ENCODE measurements at places on chromosomes 5 and 9.
A peak's percentile ranks its signal among the peaks of the same experiment; 100 is the strongest.

DNA sequence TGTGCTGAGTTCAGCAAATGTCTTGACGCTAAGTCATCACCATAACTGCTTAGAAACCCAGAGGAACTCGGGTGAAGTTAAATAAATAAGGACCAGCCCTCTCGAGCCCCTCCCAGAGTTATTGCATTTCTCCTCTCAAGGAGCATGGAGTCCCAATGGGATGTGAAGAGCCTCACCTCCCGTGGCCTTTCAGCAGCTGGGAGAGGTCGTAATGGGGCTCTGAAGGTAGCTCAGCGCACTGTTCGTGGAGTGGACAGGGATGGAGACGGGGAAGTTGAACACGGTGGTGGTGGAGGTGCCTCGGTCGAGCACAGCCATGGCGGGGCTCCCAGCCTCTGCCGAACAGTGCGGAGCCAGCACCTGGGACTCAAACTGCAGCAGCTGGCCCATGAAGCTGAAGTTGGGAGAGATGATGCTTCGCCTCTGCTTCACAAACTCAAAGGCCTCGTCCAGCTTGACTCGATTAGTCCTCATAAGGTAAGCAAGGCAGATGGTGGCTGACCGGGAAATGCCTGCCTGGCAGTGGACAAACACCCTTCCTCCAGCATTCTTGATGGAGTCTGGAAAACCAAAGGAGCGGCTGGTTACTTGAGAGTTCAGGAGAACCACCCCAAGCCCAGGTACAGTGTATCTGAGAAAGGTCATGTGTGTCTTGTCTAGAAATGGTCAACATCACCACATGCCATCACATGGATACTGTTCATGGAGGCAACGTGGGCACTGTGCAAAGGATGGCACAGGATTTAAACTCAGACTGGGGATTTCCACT, 2.2 kb downstream of the DUSP1 start:
- H3K27ac ChIP-seq: no peak overlapping the region
- H3K4me1 ChIP-seq: peaks cover 21% of the 10 kb centered on the region
- no peaks in the 10 kb centered on the region for H3K27me3 ChIP-seq
- peaks cover 31% of the 10 kb centered on the region for H3K36me3 ChIP-seq
- peak overlapping the region; percentile 91 for H3K4me3 ChIP-seq

DNA sequence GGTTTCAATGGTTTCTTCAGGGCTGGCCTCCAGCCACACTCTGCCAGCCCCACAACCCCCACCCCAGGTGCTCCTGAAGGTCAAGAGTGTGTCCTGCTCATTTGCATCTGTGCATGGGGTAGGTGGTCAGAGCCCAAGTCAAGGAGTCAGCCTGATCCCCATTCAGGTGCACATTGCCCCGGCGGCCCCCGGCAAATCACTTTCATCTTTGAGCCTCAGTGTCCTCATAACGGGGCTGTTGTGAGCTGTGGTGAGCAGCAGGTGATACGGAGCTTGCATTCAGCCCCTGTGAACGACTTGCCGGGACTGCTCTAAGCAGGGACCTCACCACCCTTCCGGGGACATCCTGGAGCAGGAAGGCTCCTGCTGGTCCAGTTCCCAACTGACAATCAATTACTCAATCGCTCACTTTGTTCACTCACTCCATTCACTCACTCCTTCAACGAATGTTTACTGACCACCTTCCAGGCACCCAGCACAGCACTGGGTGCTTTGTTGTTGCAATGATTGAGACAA, 93.2 kb upstream of the CPEB4 start:
- H3K4me1 ChIP-seq: no peaks in the 10 kb centered on the region
- H3K36me3 ChIP-seq: no peaks in the 10 kb centered on the region
- no peaks in the 10 kb centered on the region for H3K27me3 ChIP-seq
- peak overlapping the region; percentile 35 for H3K4me3 ChIP-seq
- DNase-seq: no peak
- H3K27ac ChIP-seq: no peak overlapping the region

- peaks cover 77% of the 10 kb centered on the region for H3K27me3 ChIP-seq
- no peak overlapping the region for H3K4me3 ChIP-seq
- H3K4me1 ChIP-seq: no peaks in the 10 kb centered on the region
- no peak overlapping the region for H3K27ac ChIP-seq
- DNase-seq: no peak
- no peaks in the 10 kb centered on the region for H3K36me3 ChIP-seq
These were observed 31.6 kb upstream of the PITX1 start for GRCh38 chr5:135065306-135066265.

GRCh38 chr5:174195517-174195916, 150.0 kb downstream of the NSG2 start:
- no peaks in the 10 kb centered on the region for H3K27me3 ChIP-seq
- no peak overlapping the region for H3K27ac ChIP-seq
- no peak overlapping the region for H3K4me3 ChIP-seq
- H3K4me1 ChIP-seq: peaks cover 6% of the 10 kb centered on the region

DNA sequence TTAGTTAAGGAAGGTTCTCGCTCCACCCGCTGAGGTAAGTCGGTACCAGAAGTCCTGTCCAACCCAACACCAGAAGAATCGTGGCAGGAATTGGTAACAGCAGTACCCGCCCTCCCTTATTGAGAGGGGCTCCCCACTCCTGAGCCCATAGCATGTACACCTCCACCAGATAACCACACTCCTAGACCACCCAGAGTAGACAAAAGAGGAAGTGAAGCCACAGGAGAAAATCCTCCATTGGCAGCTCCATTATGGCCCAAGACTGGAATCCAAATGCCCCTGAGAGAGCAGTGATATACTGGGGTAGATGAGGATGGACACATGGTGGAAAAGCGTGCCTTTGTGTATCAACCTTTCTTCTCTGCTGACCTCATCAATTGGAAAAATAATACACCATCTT, 106.1 kb upstream of the EPB41L4A start:
- H3K27me3 ChIP-seq: no peaks in the 10 kb centered on the region
- no peak for DNase-seq
- H3K36me3 ChIP-seq: no peaks in the 10 kb centered on the region
- no peak overlapping the region for H3K4me3 ChIP-seq
- no peak overlapping the region for H3K27ac ChIP-seq
- no peaks in the 10 kb centered on the region for H3K4me1 ChIP-seq

DNA sequence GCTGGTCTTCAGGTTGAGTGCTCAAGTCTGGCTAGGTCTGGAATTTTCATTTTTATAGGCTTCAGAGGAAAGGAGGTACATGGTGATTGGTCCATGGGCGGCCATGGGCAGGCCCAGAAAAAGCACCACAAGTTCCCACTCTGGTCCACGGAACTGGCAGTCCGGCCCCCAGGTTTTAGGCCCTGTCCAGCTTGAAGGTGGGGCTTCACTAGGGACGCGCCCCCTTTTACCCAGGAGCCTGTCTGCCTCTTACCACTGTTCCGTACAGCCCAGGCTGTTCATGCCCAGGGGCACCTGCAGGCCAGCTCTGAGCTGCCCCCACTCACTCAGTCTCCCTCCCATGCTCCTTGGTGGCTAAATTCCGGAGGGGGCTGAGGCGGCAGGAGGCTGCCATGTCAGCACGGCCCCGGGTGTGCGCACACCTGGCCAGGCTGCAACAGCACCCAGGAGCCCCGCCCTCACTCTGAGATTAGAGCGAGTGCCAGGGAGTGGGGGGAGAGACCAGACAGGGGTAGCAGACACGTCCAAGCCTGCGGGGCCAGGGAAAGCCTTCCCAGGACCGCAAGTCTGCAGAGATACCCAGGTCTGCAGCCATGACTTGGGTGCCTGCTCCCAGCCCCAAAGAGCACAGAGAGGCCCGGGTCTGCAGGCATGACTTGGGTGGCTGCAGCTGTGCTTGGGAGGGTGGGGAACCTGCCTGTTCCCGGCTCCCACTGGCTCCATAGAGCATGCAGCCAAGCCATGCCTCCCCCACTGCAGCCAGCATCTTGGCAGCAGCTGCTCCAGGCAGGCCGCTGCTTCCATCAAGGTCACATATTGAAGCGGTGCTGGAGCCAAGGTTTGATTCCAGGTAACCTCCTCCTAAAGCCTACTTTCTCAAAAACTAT, 390.2 kb upstream of the SGCD start:
- H3K4me3 ChIP-seq: no peak overlapping the region
- H3K4me1 ChIP-seq: no peaks in the 10 kb centered on the region
- no peak overlapping the region for H3K27ac ChIP-seq
- no peak for DNase-seq

GRCh38 chr5:169507051-169507450, 76.5 kb upstream of the SPDL1 start:
- H3K4me3 ChIP-seq: no peak overlapping the region
- no peaks in the 10 kb centered on the region for H3K4me1 ChIP-seq
- H3K27me3 ChIP-seq: no peaks in the 10 kb centered on the region

- H3K4me3 ChIP-seq: no peak overlapping the region
- H3K27me3 ChIP-seq: peaks cover 4% of the 10 kb centered on the region
- no peaks in the 10 kb centered on the region for H3K4me1 ChIP-seq
- no peaks in the 10 kb centered on the region for H3K36me3 ChIP-seq
These were observed 105.6 kb downstream of the TENT4A start for GRCh38 chr5:6818594-6819511.

GRCh38 chr9:87656485-87656884, 69.4 kb upstream of the CTSL start:
- H3K4me3 ChIP-seq: no peak overlapping the region
- no peak for DNase-seq
- no peak overlapping the region for H3K27ac ChIP-seq
- peaks cover 76% of the 10 kb centered on the region for H3K36me3 ChIP-seq
- H3K27me3 ChIP-seq: no peaks in the 10 kb centered on the region
- H3K4me1 ChIP-seq: peaks cover 1% of the 10 kb centered on the region

DNA sequence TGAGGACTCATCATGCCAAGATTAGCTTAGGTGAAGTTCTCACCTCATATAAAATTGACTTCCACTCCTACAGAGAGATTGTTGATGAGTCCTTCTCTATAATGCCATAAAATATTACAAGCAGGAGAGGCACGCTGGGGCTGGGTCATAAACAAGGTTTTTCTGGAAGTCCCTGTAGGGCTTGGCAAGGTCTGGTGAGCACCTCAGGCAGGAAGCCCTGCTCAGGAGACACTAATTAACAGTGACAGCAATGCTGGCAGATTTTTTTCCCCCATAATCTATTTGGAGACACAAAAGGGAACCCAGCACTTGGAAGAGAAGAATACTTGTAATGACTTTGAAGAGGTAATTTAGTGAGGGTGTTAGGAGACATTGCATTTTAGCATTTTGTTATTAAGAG, 118.7 kb downstream of the DIRAS2 start:
- H3K4me3 ChIP-seq: no peak overlapping the region
- peaks cover 1% of the 10 kb centered on the region for H3K4me1 ChIP-seq
- H3K36me3 ChIP-seq: no peaks in the 10 kb centered on the region
- H3K27me3 ChIP-seq: no peaks in the 10 kb centered on the region

DNA sequence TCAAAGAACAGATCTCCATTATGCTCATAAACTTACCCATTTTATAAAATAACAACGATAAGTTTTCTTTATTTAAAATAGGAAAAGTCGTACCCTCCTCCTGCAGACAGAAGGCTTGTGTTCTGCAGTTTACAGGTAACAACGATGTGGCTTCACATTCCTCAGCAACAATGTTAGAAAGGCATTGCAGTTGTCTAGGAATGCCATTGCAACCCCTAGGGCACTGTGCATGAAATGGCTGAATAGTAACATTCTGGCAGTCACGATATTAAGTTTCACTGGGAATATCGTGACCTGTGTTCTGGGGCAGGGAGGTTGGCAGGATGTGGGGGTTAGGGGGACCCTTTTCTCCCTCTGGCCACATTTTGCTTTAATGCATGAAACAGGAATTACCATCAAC, 331.9 kb downstream of the DEPDC1B start:
- H3K4me3 ChIP-seq: no peak overlapping the region
- DNase-seq: no peak
- H3K27ac ChIP-seq: no peak overlapping the region

GRCh38 chr9:110016340-110016739, 191.6 kb downstream of the C9orf152 start:
- no peaks in the 10 kb centered on the region for H3K36me3 ChIP-seq
- H3K27me3 ChIP-seq: no peaks in the 10 kb centered on the region
- DNase-seq: no peak

GRCh38 chr9:138043411-138044345, 166.1 kb downstream of the CACNA1B start:
- H3K27me3 ChIP-seq: no peaks in the 10 kb centered on the region
- H3K4me3 ChIP-seq: peak overlapping the region; percentile 2
- no peak for DNase-seq
- H3K4me1 ChIP-seq: no peaks in the 10 kb centered on the region
- no peak overlapping the region for H3K27ac ChIP-seq

- no peaks in the 10 kb centered on the region for H3K27me3 ChIP-seq
- H3K36me3 ChIP-seq: no peaks in the 10 kb centered on the region
- H3K4me3 ChIP-seq: no peak overlapping the region
These were observed 36.7 kb upstream of the KCNIP1 start for GRCh38 chr5:170466988-170467707.

DNA sequence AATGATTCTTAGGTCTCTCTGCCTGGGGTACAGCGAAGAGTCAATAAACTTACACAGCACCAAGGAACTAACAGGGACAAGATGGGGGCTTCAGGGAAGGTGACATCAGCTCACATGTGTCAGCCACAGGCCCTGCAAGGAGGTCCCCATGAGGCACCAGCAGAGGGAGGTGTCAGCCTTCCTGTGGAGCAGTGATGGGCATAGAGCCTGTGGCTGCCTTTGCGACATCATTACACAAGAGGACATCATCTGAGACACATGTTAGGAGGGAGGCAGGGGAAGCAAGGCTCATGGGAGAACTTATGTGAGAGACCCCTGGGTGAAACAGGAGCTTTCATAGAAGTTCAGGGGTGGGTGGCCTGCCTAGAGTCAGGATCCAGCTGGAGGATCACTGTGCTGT, 389.6 kb downstream of the SEMA5A start:
- peaks cover 12% of the 10 kb centered on the region for H3K36me3 ChIP-seq
- no peak overlapping the region for H3K27ac ChIP-seq
- no peaks in the 10 kb centered on the region for H3K27me3 ChIP-seq
- no peaks in the 10 kb centered on the region for H3K4me1 ChIP-seq
- DNase-seq: no peak
- no peak overlapping the region for H3K4me3 ChIP-seq

- H3K27ac ChIP-seq: no peak overlapping the region
- H3K4me1 ChIP-seq: peaks cover 6% of the 10 kb centered on the region
- no peaks in the 10 kb centered on the region for H3K27me3 ChIP-seq
- no peaks in the 10 kb centered on the region for H3K36me3 ChIP-seq
- no peak for DNase-seq
These were observed 95.9 kb downstream of the HRH2 start for GRCh38 chr5:175753536-175754402.

- DNase-seq: no peak
- H3K36me3 ChIP-seq: no peaks in the 10 kb centered on the region
These were observed 231.6 kb upstream of the VLDLR start for GRCh38 chr9:2390028-2390427.

DNA sequence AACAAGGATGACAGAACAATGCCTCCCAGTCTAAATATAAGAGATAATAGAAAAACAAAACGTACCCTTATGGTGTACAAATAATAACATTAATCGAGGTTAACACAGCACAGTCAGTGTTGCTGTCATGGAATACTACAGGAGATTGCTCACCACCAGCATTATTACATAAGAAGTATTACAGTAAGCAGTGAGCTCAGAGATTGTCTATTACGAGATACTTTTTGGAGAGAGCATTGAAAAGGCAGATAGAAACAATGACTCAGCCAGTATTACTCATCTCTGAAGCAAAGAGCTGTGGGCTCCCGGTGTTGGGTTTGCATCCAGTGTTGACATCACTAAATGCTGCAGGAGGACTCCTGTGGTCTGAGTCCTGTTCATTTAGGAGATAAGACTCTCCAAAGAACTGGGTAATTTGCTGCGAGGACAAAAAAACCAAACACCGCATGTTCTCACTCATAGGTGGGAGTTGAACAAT, 191.9 kb upstream of the SEMA6A start:
- no peaks in the 10 kb centered on the region for H3K36me3 ChIP-seq
- H3K27me3 ChIP-seq: no peaks in the 10 kb centered on the region
- H3K4me1 ChIP-seq: peaks cover 4% of the 10 kb centered on the region
- H3K27ac ChIP-seq: no peak overlapping the region
- DNase-seq: no peak
